ENCODE measurements at places on chromosomes 12 and 14.

DNA sequence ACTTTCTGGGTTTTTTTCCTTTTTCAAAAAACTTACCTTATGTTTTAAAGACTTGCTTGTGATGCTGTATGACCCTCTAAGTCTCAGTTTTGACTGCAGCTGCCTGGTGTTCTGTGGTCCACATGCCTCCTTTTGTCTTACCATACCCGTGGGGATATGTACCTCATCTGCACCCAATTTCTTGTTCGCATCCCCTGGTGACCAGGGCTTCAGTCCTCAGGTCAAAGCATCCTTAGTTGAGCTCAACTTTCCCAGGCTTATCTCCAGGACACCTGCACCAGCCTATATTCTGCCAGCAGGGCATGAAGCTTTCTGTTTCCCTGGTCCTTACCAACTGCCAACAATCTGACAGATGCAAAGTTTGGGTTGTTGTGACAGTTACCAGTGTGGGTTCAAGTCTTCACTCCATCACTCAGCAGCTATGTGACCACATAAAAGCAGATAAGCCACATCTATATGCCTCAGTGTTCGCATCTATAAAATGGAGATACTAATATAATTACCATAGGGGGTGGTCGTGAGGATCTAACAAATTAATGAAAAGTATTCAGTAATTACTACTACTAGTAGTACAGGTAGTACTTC, 94.0 kb downstream of the NTF3 start:
- no peak for DNase-seq

DNA sequence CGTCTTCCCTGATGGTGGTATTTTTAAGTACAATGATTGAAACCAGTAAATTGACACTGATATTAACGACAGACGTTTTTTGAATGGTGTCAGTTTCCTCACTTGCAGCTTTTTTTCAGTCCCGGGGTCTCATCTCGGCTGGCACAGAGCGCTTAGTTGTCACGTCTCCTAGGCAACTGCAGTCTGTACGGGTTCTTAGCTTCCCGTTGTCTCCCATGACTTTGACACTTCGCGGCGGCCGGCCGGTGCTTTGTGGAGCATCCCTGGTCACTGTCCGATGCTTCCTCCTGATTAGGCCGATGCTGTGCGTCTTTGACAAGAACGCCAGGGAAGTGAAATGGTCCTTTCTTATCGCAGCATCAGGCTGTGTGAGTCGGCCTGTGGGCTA, 67.4 kb downstream of the ADGRD1 start:
- DNase-seq = no peak

- no peak for DNase-seq
These were observed 39.8 kb upstream of the NRXN3 start for GRCh38 chr14:78130356-78130755.

GRCh38 chr12:113135178-113136127, at the start of gene RASAL1:
RASAL1 (minus strand) TSS chr12:113135761; CDS start chr12:113135462, 299 bp downstream.
- no peak for DNase-seq
